ENCODE measurements at places on chromosomes 16 and 17. TPM values are rescaled to one million over a fixed set of nuclear protein-coding genes. Genes with fewer than 3 reads are reported as not detected.

DNA sequence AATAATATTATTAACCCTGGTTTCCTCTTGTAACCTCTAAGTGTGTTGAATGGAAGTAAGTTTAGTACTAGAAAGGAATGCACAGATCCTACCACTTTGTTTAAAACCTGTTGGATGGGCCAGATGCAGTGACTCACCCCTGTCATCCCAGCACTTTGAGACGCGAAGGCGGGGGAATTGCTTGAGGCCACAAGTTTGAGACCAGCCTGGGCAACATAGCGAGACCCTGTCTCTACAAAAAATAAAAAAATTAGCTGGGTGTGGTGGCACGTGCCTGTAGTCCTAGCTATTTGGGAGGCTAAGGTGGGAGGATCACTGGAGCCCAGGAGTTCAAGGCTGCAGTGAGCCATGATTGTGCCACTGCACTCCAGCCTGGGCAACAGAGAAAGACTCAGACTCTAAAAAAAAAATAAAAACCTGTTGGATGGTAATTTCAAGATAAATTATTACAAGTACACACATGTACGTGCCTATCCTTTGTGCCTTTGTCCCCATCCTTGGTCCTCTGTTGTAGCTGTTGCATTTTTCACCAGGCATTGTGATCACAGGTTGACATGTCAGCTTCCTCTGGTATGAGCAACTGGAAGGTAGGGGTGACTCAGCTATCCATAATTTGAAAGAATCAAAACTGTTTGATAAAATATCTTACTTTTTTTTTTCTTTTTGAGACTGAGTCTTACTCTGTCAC lies 30.7 kb upstream of the METTL9 start:
- no peaks in the 10 kb centered on the region for H3K36me3 ChIP-seq
- no peaks in the 10 kb centered on the region for H3K27me3 ChIP-seq
- H3K4me3 ChIP-seq, result no peak overlapping the region
- no peaks in the 10 kb centered on the region for H3K4me1 ChIP-seq

DNA sequence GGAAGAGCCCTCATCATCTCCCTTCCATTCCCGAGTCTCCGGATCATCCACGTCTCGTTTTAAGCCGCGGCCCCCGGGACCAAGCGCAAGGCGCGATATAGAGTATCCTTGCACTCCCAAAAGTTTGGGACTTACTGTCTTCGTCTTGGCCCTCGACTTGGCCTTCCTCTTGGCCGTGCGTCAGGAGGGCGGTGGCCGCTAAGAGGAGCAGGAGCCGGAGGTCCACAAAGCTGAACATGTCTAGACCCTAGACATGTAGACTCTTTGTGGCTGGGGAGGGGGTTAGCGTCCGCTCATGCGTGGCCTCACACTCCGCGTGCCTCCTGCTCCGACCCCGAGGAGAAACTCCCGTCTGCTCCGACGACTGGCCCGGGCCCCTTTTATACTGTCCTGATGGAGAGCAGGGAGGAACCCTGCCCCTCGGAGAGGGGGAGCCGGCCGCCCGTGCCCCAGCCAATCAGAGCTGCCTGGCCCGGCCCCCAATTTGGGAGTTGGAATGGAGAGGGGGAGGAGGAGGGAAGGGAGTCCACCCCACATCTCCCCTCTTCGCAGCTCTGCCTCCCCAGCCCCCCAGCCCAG lies at the start of gene COL1A1:
COL1A1 (minus strand) TSS at position 356 of the 579 bp plus-strand sequence; CDS start at position 238, 118 bp downstream.
- H3K27me3 ChIP-seq, result no peaks in the 10 kb centered on the region
- peaks cover 13% of the 10 kb centered on the region for H3K4me1 ChIP-seq
- peak; percentile 74 for DNase-seq
- H3K27ac ChIP-seq, result peak within 1 kb of the TSS; percentile 77
- peak within 1 kb of the TSS; percentile 21 for H3K4me3 ChIP-seq

DNA sequence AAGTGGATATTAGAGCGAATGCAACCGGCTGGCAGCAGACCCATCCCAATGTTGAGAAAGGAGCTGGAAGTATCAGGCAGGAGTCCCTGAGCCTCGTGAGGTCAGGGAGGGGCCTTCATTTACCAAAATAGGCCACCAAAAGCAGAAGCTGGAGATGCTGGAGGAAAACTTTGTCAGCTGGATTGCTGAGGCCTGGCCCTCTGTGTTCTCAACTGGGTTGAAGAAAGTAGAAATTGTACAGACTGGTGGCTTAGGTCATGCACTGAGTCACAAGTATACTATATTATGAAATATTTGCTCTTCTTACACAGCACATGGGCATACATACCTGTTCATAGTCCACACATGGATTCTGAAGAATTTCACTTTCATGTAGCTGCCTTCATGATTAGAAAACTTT lies 23.2 kb upstream of the TEKT3 start:
- no peaks in the 10 kb centered on the region for H3K27me3 ChIP-seq
- H3K36me3 ChIP-seq, result no peaks in the 10 kb centered on the region
- H3K4me1 ChIP-seq, result no peaks in the 10 kb centered on the region
- H3K4me3 ChIP-seq, result no peak overlapping the region
- no peak for DNase-seq

- H3K4me3 ChIP-seq, result no peak overlapping the region
- no peak overlapping the region for H3K27ac ChIP-seq
- H3K27me3 ChIP-seq, result no peaks in the 10 kb centered on the region
- no peak for DNase-seq
- H3K4me1 ChIP-seq, result peaks cover 14% of the 10 kb centered on the region
- H3K36me3 ChIP-seq, result no peaks in the 10 kb centered on the region
Measured at GRCh38 chr16:4535627-4536108, 2.9 kb downstream of the CDIP1 start.

GRAPL gene
- total RNA-seq, result 1.4 TPM

DNA sequence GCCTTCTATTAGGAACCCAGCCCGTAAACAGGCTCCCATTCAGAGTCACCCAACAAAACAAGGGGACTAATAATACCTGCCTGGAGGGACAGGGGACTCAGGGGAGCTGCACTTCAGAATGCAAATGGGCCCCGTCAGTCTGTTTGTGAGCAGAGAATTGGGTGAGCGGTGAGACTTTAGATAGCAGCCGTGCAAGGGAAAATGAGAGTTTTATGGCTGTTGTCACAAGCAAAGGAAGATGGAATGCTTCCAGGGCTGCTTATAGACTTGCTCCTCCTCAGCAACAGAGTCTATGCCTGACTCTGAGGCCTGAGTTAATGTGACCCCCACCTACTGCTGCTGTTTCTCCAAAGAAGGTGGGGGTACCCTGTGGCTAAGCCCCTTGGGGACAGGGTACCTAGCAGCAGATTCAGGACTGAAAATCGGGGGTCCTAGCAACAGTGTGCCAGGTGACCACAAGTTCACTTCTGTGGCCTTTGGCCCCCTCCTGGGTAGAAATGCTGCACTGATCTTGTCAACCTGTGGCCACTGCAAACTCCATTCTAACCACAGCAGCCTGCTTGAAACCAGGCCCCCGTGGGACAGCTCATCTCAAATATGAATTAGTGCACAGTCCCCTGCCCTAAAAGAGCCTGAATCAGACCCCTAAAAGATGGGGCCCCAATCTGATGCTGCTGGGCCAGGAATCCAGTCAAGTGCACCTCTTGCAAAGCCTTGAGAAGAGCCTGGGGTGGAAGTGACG lies 126.4 kb downstream of the C16orf78 start:
- no peaks in the 10 kb centered on the region for H3K27me3 ChIP-seq
- no peaks in the 10 kb centered on the region for H3K4me1 ChIP-seq
- no peaks in the 10 kb centered on the region for H3K36me3 ChIP-seq
- DNase-seq, result no peak
- H3K27ac ChIP-seq, result no peak overlapping the region

DNA sequence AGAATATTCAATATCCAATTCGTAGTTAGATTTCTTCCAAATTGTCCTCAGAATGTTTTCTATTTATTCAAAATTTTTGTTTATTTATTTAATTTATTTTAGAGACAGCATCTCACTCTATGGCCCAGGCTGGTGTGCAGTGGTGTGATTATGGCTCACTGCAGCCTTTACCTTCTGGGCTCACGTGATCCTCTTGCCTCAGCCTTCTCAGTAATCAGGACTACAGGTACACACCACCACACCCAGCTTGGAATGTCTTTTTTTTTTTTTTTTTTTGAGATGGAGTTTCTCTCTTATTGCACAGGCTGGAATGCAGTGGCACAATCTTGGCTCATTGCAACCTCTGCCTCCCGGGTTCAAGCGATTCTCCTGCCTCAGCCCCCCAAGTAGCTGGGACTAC lies 3.5 kb upstream of the DRG2 start:
- no peak overlapping the region for H3K4me3 ChIP-seq
- peaks cover 12% of the 10 kb centered on the region for H3K4me1 ChIP-seq
- no peak for DNase-seq

SRRM2 gene
- total RNA-seq, result 255 TPM

ZNF646 gene
- 7.8 TPM for total RNA-seq

CD300C gene
- 0.77 TPM for total RNA-seq

TMEM100 gene
- 5.6 TPM for total RNA-seq

DNA sequence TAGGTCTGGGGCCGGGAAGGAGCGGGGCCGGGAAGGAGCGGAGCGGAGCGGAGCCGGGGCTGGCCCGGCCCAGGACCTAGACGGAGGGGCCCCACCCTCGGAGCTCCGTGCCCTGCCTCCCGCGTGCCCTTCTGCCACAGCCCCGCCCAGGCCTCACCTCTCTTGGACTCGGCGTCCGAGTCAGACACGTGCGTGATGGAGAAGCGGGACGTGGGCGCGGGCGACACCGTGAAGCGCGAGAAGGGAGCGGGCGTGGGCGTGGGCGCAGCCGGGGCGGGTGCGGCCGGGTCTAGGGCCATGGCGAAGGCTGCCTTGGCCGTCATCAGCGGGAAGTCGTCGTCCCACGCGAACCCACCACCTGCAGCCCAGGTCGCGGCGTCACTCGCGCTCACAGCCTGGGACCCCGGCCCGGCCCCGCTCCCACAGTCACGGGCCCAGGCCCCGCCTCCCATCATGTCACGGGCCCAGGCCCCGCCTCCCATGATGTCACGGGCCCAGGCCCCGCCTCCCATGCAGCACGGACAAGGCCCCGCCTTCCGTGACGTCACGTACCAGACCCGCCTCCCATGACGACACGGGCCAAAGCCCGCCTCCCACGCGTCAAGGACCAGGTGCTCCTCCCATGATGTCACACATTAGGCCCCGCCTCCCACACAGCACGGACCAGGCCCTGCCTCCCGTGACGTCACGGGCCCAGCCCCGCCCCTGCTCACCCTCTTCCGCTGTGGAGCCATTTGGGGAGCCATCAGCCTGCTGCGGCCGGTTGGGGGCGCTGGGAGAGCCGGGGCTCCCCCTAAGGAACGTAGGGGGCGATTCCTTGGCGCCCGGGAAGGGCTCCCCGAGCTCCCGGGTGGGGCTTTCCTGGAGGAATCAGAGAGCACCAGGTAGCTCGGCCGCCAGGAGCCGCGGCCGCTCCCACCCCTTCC lies 45.8 kb upstream of the PVALEF start:
- peak; percentile 61 for DNase-seq
- H3K27ac ChIP-seq, result no peak overlapping the region
- H3K4me3 ChIP-seq, result peak overlapping the region; percentile 29

KCNJ12 gene
- 9.4 TPM for total RNA-seq

DNA sequence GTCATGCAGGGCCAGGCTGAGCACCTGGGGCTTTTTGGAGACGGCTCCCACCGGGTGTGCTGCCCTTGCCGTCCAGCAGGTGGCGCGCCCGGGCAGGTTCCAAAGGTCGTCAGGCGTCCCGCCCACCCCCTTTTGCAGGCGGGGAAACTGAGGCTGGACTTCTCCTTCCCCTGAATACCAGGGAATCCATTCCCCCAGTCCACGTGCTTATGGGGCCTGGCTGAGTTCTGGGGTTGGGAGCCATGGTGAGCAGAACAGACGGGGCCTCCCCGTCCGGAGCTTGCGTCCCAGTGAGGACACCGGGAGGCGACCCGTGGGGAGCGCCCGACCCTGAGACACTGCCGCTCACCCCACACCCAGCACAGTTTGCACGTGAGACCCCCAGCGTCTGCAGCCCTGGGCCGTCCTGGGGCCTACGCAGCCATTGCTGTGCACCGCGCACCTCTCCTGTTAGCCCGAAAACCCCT lies 51.8 kb upstream of the JPH3 start:
- DNase-seq, result no peak
- H3K36me3 ChIP-seq, result no peaks in the 10 kb centered on the region
- H3K27ac ChIP-seq, result no peak overlapping the region
- no peaks in the 10 kb centered on the region for H3K4me1 ChIP-seq

KAT7 gene
- total RNA-seq, result 69.9 TPM

STAT5B gene
- 34.7 TPM for total RNA-seq

- no peaks in the 10 kb centered on the region for H3K36me3 ChIP-seq
- peaks cover 14% of the 10 kb centered on the region for H3K27me3 ChIP-seq
- H3K27ac ChIP-seq, result no peak overlapping the region
Measured at GRCh38 chr17:9700754-9701476, 55.6 kb downstream of the USP43 start.

Measured in heart right ventricle (tissue), 16 donors.